Temporal lobe (tissue), 4 donors: ENCODE measurements at places on chromosomes 5 and 9. TPM values are rescaled to one million over a fixed set of nuclear protein-coding genes. Genes with fewer than 3 reads are reported as not detected.

The TMEM232 gene
- total RNA-seq = 11.8 TPM

The NEURL1B gene
- total RNA-seq = 18.2 TPM

The ANKRD34B gene
- 0.25 TPM for total RNA-seq

The SARDH gene
- total RNA-seq = 2.2 TPM

The OR1Q1 gene
- total RNA-seq = not detected

The GHR gene
- 1.7 TPM for total RNA-seq

The ZNF483 gene
- total RNA-seq = 28.8 TPM
